Chondrocyte (in vitro differentiated cells): ENCODE measurements at places on chromosomes 12 and 14. TPM values are rescaled to one million over a fixed set of nuclear protein-coding genes. Genes with fewer than 3 reads are reported as not detected.

GRCh38 chr12:11778713-11779685 is 129.5 kb downstream of the ETV6 start:
- no peak for DNase-seq

- DNase-seq: no peak
Measured at GRCh38 chr14:68368850-68369249, 424.0 kb downstream of the ZFP36L1 start.

- no peak for DNase-seq
Measured at GRCh38 chr14:71475916-71476315, 456.3 kb upstream of the RGS6 start.

GRCh38 chr14:56482310-56482911 is 97.2 kb upstream of the TMEM260 start:
- no peak for DNase-seq

- DNase-seq: no peak
Measured at GRCh38 chr14:51663783-51664326, 12.1 kb downstream of the FRMD6 start.

- no peak for DNase-seq
Measured at GRCh38 chr12:66537876-66538275, 141.0 kb downstream of the GRIP1 start.

DNA sequence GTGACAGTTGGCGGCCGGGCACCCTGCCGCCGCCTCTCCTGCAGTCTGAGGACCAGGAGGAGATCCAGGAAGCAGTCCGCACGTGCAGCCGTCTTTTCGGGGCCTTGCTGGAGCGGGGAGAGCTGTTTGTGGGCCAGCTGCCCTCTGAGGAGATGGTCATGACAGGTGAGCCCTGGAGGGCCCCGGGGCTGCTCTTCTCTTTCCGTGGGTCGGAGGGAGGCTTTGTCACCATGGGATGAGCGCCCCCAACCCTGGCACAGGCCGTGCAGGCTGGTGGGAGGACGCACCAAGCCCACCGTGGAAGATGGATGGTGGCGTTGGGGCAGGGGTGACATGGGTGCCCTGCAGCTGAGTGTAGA is 532 bp downstream of the NOC4L start:
- no peak for DNase-seq

DNA sequence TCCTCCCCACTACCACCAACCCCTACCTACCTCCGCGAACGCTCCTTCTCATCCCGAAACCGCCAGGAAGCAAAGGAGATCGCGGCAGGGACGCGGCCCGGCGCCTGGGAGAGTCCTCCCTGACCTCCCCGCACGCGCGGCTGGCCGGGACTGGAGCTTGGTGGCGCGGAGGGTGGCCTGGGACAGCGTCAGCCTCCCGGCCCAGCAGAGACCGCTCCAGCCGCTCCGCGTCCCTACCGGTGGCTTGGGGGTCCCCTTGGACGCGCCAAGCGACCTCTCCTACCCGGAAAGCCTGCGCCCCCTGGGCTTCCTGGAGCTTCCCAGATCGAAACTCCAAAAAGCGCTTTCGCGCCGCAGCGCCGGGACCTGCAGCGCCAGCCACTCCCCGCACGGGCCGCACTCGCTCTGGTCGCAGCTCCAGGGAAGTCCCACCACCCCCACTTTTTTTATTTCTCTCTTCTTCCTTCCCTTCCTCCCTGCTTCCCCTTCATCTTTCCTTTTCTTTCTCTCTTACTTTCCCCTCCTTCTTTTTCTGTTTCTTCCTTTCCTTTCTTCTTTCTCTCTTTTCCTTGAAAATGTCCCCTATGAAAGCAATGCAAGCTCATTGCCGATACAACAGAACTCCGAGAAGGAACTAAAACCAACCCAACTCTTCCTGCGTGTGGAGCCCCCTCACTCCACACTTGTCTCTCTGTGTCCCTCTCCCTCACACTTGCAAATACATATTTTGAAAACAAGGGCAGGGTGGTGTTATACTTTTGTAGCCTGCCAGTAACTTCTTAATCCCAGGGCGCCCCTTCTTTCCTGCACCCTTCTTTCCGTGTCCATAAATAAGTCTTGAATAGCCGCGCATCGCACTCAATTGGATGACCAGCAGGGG is 3.8 kb downstream of the DIO3 start:
- DNase-seq: peak; percentile 76

GRCh38 chr12:67534681-67535080 is 113.9 kb upstream of the DYRK2 start:
- DNase-seq: no peak

DNA sequence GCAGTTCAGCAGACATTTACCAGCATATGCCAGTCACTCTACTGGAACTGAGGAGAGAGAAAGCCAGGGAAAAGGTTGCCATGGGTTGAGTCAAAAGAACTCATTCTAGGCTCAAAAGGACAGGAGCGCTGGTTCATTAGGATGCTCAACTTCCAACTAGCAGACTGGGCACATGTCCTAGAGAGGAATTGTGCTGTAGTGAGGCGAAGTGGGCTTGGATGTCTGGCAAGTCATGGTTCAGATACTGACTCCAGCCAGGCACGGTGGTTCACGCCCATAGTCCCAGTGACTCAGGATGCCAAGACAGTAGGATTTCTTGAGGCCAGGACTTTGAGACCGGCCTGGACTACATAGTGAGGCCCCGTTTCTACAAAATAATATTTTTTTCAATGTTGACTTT is 281.5 kb downstream of the CACNA1C start:
- DNase-seq: no peak

GRCh38 chr12:125794401-125794800 is 729.2 kb downstream of the AACS start:
- DNase-seq: no peak

DNA sequence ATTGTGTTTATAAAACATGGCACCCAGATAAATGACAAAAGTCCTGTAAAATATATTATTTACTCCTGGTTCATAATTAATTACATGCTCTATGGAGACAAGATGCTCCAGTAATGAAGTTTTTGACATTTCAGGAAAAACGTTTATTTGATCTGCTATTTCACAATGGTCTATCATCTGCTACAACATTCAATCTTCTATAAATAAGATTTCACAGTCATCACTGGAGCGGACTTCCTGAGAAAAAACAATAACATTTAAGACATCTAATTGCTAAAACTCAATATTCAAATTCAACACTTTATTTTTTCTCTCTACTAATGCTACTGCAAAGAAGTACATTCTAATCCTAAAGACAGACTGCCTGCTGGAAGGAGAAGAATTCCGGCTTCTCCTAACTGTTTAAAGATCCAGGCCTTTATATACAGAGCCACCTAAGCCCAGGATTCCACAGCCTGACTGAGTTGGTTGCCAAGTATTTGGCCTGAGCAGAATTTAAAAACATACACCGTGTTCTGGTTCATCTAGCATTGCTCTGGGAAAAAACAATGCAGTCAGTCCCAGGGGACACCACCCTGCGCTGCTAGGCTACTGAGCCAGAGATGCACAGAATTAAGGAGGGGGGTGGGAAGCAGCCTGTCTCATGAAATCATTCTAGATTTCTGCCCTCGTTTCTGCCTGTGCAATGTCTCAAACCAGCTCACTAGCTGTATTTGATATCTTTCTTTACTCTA is 58.0 kb downstream of the TMTC1 start:
- DNase-seq: no peak

DNA sequence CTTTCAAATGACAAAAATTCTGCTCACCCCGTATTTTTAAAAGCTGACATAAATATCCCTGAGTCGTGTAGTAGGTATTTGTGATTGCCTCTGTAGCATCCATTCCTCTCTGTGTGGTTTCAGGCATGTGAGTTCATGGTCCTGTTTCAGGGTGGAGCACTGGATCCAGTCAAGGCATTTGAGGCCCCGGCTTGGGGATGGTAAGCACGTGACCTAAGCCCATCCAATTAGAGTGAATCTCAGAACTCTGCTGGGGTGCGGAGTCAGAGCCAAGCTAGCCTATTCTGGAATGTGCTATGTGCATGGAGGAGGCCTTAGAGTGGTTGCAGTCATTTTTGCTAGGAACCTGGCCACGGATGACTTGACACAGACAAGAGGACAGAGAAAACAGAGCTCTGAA is 4.3 kb upstream of the CSRP2 start:
- no peak for DNase-seq

DNA sequence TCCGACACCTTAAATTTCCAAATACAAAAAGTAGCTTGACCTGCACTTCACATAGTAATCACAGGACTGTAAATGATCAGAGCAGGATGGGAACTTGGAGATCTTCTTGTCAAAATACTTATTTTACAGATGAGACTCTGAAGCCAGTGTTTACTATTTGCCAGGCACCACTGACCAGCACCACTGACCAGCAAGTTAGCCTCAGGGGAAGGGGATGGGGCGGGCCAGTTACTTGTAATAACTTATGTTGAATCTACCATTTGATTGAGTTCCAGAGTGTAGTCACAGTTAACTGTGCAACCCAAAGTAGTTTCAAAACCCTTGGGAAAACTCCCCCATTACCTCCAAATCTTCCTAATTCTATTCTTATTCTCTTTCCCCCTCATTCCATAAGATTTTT is 278.4 kb downstream of the PCNX1 start:
- DNase-seq: no peak

GRCh38 chr14:68497011-68497410 is 295.9 kb downstream of the ZFP36L1 start:
- DNase-seq: no peak

DNA sequence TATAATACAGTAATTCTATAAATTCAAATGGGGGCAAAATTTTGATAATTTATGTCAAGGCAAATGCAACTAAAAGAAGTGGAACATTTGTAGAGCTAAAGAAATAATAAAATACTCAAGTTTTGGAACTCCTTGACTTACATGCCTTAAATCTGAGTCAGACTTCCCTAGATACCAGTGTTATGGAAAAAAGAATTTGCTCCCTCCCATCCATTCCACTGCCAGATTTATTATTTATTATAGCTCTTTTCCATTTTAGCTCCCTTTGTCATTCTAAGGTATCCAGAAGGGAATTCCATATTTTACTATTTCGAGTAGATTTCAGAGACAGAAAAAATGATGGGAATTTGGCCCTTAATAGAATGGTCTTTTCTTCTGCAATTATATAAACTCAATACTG is 44.0 kb downstream of the RHOJ start:
- DNase-seq: no peak

GRCh38 chr14:55927028-55927427 is 191.2 kb upstream of the PELI2 start:
- no peak for DNase-seq

- DNase-seq: no peak
Measured at GRCh38 chr12:104888481-104888880, 69.6 kb downstream of the SLC41A2 start.

GRCh38 chr14:59827401-59827800 is 43.2 kb downstream of the RTN1 start:
- DNase-seq: no peak

DNA sequence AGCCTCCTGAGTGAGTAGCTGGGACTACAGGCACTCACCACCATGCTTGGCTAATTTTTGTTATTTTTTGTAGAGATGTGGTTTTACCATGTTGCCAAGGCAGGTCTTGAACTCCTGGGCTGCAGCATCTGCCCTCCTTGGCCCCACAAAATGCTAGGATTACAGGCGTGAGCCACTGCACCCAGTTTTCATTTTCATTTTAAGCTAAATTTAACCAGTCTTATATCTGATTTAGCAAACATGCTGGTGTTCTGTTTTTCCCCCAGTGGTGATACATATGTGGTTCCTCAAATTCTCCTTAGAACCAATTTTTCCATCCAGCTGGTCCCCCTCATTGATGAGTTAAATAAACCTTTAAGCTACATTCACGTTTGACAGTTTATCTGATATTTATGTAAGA is 43.8 kb upstream of the BICD1 start:
- DNase-seq: no peak

GRCh38 chr12:49943625-49943960 is 6.9 kb upstream of the AQP2 start:
- DNase-seq: no peak

DNA sequence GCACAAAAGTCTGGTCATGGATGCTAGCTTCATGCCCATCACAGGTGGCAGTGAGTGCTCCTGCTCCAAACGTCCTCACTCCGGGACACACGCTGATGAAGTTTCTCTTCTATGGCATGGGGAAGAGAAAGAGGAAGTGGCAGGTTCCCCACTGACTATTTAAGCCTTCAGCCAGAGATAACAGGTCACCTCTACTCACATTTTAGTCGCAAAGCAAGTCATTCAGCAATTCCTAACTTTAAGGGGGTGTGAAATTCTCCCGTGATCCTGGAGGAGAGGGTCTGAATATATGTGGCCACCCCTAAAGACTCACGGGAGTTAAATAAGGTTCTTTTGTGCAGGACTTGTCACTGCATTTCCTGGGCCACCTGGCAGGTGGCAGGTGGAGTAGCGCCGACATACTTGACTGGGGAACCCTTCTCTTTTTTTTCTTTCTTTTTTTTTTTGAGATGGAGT is 18.8 kb upstream of the RCOR1 start:
- no peak for DNase-seq

DNA sequence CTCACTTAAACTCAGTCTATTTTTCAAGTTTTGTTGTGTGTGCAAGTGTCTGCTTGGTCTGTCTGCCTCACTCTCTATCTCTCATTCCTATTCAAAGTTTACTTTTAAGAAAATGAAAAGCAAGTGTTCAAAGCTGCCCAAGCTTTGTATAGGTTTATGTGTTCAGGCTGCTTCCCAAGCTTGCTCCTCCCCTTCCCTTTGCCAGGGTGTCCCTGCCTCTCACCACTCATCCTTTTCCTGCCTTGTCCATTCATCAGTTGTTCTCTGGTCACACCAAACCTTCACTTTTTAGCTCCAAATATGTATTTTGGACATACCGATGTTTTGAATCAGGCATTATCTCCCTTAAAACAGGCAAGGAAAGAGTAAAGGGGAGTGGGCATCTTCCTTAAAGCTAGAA is 41.3 kb downstream of the STK38L start:
- DNase-seq: no peak

DNA sequence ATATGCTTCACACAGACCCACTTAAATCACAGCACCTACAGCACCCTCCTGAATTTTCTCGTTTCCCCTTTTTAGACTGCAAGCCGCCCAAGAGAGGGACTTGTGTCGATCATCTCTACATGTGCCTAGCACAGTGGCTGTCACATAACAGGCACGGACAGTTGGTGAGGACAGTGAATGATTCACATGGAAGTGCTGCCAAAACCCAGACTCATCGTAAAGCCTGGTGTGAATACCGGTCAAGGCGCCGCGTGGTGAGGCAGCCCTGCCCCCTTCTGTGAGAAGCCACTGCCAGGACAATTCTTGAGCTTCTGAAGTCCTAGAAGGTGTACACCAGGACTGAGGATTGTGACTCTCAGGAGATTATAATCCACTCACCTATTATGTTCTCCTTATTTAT is 44.3 kb downstream of the ATG2B start:
- no peak for DNase-seq

The CIDEB gene
- total RNA-seq: not detected in 3 replicates

The TPH2 gene
- total RNA-seq: not detected in 3 replicates

The MYH6 gene
- not detected in 3 replicates for total RNA-seq

The GLIPR1L2 gene
- total RNA-seq: 0.44 to 0.97 TPM (median 0.65 TPM) in 3 replicates

The POLE gene
- total RNA-seq: 44.7 to 65.7 TPM (median 48.0 TPM) in 3 replicates

The CDCA3 gene
- 4.1 to 7.5 TPM (median 5.6 TPM) in 3 replicates for total RNA-seq

The SPRYD4 gene
- 1.5 to 2.7 TPM (median 1.6 TPM) in 3 replicates for total RNA-seq

The CLMN gene
- 6.7 to 7.7 TPM (median 7.3 TPM) in 3 replicates for total RNA-seq

The DDX47 gene
- total RNA-seq: 33.6 to 44.0 TPM (median 39.3 TPM) in 3 replicates

The SYNDIG1L gene
- total RNA-seq: not detected in 3 replicates

The DLK1 gene
- total RNA-seq: 0.33 to 0.45 TPM in 2 of 3 replicates, not detected in the other

The SLC4A8 gene
- 2.4 to 5.4 TPM (median 2.7 TPM) in 3 replicates for total RNA-seq

The GLIPR1L1 gene
- total RNA-seq: not detected in 3 replicates

The MUCL1 gene
- not detected in 3 replicates for total RNA-seq

The AGAP2 gene
- 1.9 to 3.1 TPM (median 1.9 TPM) in 3 replicates for total RNA-seq

The ABCC9 gene
- total RNA-seq: 0.15 to 2.7 TPM (median 1.8 TPM) in 3 replicates
